Stimulated activated CD8-positive, alpha-beta memory T cell treated with anti-CD3 and anti-CD28 coated beads, Interleukin-7, amount 100 ng/mL, for 4 hours (primary cell): ENCODE measurements at places on chromosomes 12 and 14.

- DNase-seq, result no peak
Measured at GRCh38 chr12:50220363-50220995, 53.3 kb upstream of the CERS5 start.

GRCh38 chr12:39103552-39104165 is 198.3 kb upstream of the CPNE8 start:
- no peak for DNase-seq

GRCh38 chr12:5689773-5690172 is 255.3 kb downstream of the ANO2 start:
- DNase-seq, result no peak

- DNase-seq, result no peak
Measured at GRCh38 chr14:24875203-24875838, 174.6 kb downstream of the STXBP6 start.

- no peak for DNase-seq
Measured at GRCh38 chr12:132389526-132390286, 60.3 kb upstream of the GALNT9 start.

DNA sequence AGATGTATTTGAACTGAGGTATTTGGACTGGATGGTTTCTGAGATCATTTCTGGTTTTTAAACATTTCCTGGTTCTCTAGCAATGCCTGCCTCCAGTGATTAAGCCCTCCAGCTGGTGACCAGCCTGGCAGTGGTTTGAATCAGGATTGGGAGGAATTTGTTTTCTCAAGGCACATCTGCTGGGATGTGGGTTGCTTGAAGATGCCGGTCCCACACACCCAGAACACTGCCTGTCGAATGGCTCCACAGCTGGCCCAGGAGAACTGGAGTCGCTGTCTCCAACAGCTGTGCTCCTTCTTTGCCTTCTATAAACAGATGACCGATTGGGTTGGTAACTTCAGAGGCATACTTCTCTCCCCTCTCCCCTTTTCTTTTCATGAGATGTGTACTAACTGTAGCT is 258.0 kb upstream of the DDHD1 start:
- DNase-seq, result no peak

DNA sequence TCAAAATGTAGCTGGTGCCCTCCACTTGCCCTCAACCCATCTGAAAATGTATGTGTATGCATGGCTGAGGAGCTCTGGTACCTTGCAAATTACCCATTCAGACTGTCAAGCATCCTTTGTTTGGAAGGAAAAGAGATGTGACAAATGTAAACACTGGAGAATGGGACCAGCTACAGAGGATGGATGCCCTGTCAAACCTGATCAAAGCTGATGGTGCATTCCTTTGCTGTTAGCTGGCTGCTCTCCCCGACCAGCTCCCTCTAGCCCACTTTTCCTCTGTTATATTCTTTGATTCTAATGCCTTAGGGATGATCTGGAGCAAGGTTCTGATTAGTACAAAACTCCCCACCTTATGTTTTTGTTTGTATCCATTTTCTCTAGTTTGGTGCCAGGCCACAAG is 310.3 kb downstream of the C12orf75 start:
- no peak for DNase-seq

DNA sequence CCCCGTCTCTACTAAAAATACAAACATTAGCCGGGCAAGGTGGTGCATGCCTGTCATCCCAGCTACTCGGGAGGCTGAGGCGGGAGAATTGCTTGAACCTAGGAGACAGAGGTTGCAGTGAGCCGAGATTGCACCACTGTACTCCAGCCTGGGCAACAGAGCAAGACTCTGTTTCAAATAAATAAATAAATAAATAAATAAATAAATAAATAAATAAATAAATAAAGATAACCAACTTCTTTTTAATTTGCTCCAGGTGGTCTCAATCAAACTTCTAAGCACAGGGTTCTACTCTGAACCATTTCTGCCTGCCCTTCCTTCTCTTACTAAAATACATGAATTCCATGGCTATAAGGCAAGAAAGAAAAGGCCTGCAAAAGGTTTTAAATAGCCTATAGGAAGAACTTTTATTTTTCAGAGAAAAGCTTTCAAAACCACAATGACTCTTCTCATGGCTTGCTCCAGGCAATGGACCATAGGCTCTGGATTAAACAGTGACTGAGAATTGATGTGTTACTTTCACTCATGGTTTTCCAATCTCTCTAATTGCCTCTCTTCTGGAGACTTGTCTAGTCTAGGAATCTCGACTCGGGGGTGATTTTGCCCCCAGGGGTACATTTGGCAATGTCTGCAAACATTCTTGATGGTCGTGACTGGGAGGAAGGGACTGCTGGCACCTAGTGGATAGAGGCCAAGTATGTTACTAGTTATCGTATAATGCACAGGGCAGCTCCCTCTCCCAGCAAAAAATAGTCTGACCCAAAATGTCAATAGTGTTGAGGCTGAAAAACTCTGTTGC is 14.4 kb downstream of the IGF1 start:
- DNase-seq, result no peak

DNA sequence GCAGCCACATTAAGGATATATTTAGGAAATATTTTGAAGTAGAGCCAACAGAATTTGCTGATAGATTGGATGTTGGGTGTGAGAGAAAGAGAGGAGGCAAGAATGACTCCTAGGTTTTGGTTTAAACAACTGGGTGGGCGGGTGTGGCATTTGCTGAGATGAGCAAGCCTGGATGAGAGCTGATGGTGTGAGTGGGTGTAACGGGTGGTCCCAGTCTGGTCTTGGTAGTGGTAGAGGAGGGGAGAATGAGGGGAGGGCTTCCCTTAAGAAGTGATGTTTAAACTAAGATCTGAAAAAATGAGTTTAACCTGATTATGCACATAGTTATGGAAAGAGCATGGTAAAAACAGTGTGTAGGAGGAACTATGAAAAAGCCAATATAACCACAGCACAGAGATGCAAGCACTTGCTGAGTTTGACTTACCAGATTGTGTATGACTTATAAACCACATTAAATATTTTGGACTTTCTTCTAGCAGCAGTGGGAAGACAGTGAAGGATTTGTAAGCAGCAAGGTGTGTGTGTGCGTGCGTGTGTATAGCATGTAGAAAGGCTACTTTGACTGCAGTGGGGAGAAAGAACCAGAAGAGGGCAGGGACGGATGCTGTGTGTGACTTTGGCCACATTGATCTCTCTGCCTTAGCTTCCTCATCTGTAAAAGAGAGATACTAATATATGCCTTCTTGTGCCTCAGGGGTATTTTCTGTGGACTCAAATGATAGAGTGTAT is 139.7 kb downstream of the PRIMA1 start:
- DNase-seq, result no peak

- no peak for DNase-seq
Measured at GRCh38 chr12:77728018-77728417, 102.7 kb upstream of the NAV3 start.

DNA sequence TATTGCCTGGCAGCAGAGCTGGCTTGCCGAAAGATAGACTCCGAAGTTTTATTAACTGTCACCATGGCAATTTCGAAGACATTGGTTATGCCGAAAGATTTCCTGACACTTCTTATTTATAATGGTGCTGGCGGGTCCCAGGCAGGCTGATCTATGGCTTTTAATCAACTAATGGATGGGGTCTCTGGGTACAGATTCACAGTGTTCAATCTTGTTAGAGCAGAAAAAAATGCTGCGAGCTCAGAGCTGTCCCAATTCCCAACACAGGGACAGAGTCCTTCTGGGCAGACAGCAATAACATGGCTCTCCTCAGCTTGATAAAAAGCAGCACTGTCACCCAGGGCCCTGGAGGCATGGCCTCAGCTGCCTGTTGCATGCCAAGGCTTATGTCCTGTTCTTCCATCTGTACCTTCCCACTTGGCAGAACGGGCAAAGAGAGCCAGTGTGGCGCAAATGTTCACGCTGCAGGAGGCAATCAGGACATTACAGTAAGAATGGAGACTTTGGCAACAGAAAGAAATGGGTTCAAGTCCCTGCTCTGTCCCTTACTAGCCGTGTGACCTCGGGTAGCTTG is 228.2 kb upstream of the PWP1 start:
- no peak for DNase-seq

DNA sequence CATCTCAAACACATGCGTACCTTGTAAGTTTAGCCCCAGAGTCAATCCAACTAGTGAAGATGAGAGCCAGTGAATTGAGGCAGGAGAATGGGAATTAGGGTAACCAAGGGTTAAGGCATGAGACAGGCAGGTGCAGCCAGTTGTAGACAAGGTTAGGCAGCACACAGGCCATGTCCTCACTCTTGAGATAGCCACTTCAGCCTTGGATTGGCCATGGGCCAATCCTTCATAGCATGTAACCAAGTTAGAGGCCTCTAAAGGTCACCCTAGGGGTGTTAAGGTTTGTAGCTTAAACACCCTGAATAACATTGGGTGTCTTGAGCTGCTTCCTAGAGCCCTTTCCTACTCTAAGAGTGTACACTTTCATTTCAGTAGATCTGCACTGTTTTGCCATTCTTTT is 208.2 kb upstream of the RBM19 start:
- DNase-seq, result no peak

- no peak for DNase-seq
Measured at GRCh38 chr12:129873111-129873832, 30.6 kb downstream of the TMEM132D start.

GRCh38 chr12:1581973-1582708 is 12.2 kb downstream of the FBXL14 start:
- no peak for DNase-seq

DNA sequence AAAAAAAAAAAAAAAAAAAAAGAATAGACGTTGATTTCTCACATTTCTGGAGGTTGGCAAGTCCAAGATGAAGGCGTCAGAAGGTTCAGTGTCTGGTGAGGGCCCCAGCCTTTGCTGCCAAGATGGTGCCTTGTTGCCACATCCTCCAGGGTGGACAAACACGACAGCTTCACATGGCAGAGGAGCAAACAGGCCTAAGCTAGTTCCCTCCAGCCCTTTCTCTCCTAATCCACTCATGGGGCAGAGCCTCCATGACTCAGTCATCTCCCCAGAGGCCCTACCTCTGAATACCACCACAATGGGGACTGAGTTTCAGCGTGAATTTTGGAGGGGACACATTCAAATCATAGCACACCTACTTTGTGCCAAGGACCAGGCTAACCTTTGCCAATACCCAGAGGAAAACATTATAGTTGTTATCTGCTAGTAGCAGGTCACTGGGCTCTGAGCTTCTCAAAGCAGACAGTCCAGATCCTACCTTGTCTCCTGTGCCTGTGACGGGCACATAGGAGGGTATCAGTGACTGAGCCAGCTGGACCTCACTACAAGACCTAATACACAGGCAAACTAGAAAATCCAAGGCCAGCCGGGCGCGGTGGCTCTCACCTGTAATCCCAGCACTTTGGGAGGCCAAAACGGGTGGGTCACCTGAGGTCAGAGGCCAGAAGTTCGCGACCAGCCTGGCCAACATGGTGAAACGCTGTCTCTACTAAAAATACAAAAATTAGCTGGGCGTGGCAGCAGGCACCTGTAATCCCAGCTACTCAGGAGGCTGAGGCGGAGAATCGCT is 10.5 kb upstream of the BCL11B start:
- DNase-seq, result no peak

- no peak for DNase-seq
Measured at GRCh38 chr12:56632701-56633467, 2.8 kb upstream of the BAZ2A start.

DNA sequence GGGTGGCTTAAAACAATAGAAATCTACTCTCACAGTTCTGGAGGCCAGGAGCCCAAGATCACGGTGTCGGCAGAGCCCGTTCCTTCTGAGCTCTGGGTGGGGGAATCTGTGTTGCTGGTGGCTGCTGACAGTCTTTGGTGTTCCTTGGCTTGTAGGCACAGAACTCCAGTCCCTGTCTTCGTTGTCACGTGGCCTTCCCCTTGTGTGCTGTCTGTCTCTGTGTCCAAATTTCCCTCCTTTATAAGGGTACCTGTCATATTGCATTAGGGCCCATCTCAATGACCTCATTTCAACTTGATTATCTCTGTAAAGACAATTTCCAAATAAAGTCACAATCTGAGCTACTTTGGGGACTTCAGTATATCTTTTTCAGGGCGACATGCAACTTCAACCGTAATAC is 81.6 kb downstream of the CCDC92 start:
- no peak for DNase-seq

DNA sequence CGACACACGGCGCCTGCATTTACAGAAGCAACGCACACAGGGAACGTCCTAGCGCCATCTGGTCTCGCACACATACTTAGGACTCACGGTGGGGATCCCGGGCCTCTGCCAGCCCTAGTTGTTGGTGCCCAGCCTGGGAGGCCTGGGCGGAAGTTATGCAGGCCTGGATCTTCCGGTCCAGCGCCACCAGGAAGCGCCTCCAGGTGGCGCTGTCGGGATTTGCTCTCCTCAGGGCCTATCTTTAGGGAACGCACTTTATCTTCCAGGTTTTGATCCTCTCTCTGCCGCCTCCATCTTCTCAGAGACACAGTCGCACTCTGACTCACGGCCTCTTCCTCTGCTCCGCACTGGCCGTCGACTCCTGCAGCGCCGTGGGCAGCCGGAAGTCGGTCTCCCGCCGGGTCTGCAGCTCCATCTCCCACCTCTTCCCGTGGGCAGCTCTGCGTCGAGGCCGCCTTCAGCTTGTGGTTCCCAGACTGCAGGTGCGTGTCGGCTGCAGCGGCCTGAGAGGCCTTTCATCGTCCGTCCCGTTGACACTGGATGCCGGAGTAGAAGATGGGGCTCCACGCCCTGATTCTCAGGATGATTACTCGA is 760.4 kb downstream of the TMEM121 start:
- no peak for DNase-seq

DNA sequence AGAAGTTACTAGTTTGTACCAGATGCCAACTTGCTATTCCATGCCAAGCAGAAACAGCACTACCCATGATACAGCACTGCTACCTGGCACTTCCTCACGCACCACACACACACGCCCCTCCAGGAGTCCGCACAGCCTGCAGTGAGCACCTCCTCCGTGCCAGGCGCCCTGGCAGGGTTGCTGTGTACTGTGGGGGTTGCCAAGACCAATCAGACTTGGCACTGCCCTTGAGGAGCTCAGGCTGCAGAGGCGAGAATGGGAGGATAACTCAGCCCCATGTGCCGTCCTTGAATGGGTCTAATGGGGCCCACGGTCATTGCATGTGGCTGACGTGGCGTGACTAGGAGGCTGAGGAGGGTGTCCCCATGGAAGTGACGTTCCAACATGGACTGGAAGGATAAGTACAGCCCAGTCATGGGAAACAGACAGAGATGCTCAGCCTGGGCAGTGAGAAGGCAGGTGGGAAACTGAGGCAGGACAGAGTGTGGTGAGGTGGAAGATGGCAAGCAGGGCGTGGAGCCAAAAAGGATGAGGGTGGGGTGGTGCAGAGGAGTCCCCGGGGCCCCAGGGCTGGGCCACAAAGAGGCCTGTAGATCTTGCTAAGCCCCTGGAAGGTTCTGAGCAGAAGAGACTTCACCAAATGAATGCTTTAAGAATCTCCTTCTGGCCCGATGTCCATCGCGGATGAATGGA is 65.3 kb upstream of the C14orf180 start:
- DNase-seq, result no peak

DNA sequence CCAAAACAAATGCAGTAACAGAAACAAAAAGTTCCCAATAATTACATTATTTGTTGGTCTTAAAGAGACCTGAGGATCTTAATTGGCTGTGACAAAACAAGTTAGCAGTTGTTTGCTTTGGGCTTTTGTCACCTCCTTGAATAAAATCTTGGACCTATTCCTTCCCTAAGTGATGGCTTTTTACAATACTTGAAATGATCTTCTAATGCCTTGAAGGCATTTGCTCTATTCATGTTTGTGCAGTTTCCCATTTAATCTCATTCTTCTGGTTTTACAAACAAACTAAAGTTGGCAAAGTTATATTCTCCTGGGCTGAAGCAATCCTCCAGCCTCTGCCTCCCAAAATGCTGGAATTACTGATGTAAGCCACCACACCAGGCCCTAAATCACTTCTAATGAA is 98.8 kb downstream of the OSBPL8 start:
- no peak for DNase-seq
